ENCODE measurements at places on chromosomes 1 and 21.

DNA sequence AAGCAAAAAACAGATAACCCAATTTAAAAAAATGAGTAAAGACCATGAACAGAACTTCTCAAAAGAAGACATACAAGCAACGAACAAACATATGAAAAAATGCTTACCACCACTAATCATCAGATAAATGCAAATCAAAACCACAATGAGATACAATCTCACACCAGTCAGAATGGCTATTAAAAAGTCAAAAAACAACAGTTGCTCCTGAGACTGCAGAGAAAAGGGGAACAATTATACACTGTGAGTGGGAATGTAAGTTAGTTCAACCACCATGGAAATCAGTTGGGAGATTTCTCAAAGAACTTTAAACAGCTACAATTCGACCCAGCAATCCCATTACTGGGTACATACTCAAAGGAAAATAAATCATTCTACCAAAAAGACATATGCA, 131.6 kb downstream of the PTGER3 start:
- no peak for DNase-seq

DNA sequence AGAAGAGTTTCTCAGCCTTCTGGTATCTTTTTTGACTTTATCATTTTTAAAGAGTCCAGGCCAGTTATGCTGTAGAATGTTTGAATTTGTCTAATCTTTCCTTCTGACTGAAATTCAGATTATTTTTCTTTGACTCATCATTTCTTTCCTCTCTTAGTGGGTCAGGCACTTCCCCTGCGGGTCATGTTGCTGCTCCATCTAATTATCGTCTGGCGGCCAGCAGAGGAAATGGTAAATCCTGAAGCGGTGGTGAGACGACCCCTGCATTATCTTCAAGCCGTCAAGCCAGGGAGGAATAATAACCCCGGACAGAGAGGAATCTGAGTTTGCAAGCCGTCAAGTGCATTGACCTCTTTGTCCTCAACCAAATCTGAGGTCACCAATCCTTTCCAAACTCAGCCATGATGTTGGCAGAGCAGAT, 102.1 kb downstream of the ADSS2 start:
- DNase-seq, result no peak

- no peak for DNase-seq
Measured at GRCh38 chr1:42128964-42129363, 24.2 kb upstream of the GUCA2B start.

GRCh38 chr1:243213045-243213787, 41.9 kb downstream of the CEP170 start:
- no peak for DNase-seq

All from activated CD8-positive, alpha-beta memory T cell treated with anti-CD3 and anti-CD28 coated beads for 48 hours (primary cell).